Muscle of arm (tissue), 14 donors: ENCODE measurements at places on chromosomes 16 and 17. TPM values are rescaled to one million over a fixed set of nuclear protein-coding genes. Genes with fewer than 3 reads are reported as not detected.

NLRC3 gene
- polyA plus RNA-seq = 0.79 TPM

DNA sequence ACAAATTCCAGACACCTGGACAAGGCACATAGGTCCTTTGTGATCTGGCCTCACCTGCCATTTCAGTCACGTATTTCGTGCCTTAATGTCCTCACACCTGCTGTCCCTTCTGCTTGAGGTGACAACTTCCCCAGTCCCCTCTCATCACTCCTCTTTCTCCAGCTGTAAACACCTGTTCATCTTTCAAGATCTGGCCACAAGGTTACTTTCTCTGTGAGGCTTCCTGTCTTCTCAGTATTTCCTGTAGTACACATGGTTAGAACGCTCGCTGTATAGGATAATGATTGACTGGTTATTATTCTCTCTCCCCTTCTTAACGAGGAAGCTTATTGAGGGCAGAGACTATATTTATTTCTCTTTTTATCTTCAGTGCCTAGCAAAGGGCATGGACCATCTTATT, 74.5 kb upstream of the PMFBP1 start:
- DNase-seq = no peak

GRCh38 chr17:68812876-68813584, 142.2 kb downstream of the ABCA8 start:
- no peak for DNase-seq

DNA sequence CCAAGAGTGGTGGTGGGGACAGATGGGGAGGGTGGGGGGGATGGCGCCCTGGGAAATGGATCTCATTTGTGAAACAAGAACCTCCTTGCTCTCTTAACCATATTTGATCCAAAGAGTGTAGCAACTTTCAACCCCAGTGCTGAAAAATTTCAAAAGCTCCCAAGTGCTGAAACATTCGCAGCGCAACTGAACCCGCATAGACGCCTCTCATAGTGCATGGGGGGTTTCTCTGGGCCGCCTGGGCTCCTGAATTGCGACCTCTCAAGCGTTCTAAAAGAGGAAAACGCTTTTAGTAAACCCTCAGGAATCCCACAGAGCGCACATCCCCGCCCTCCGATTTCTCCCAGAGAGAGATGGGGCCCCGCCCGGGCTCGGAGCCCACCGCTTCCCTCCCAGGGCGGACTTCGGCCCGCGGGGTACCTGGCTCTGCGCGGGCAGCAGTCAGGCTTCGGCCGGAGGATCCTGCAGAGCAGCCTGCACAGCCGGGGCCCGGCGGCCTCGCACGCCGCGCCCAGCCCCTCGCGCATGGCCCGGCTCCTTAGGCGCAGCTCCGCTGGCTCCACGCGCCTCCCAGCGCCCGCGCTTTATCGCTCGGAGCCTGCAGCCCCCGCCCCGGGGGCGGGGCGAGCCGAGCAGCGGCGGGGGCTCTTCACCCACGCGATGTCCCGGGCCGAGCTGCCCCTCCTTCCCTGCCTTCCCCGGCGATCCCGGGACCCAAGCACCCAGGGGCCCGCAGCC, 7.0 kb downstream of the NOS2 start:
- no peak for DNase-seq

DNA sequence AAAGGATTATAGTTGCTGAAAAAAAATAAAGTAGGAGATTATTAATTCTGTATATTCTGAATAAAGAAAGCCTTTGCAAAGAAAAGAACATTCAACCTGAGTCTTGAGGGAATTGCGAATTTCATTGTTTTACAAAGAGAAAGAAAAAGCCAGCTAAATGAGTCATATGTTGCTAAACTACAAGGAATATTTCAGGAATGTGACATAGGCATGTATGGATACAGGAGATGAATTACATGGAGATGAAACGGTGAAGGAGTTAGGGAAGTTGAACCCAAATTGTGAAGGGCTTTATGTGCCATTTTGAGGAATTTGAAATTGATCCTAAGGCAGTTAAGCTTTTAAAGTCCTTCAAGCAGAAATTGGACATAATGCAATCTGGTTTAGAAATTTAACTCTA, 177.3 kb upstream of the RBL2 start:
- DNase-seq = no peak

DNA sequence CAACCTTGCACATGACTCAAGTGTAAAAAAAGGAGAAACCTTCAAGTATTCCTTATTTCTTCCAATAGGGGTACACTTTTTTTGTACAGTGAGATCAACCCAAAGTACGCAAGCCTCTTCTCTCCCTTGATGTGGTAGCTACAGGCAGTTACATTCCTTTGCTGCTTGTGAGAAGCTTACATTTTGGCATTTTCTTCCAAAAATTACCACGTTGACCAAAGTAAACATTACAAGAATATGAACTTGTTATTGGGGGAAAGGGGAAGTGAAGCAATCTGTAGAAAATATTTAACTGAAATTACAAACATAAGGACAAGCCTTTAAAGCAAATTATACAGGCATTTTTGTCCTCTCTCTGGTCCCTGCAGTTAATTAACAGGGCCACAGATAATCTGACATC, 97.0 kb upstream of the TOB1 start:
- no peak for DNase-seq

DNA sequence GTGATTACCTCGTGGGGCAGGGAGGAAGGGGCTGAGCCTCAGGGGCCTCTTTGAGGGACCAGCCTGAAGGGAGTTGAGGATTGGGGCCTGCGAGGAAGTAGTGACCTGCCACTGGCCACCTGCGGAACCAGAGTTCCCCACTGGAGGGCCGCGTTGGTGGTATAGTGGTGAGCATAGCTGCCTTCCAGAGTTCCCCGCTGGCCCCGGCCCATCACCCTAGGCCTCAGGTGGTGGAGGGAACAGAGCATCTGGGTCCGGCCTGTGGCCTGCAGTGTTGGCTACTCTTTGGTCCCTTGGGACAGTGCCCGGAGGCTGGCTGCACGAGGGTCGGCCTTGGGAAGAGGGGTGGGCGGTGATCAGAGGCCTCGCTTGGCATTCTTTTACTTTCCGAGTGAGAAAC, 20.5 kb downstream of the MGAT5B start:
- DNase-seq = no peak

GRCh38 chr17:80754846-80755245, 210.2 kb downstream of the RPTOR start:
- no peak for DNase-seq
